ENCODE measurements at places on chromosomes 5 and 9.

GRCh38 chr9:72534931-72535330 lies 13.5 kb downstream of the TMC1 start:
- no peak for DNase-seq

DNA sequence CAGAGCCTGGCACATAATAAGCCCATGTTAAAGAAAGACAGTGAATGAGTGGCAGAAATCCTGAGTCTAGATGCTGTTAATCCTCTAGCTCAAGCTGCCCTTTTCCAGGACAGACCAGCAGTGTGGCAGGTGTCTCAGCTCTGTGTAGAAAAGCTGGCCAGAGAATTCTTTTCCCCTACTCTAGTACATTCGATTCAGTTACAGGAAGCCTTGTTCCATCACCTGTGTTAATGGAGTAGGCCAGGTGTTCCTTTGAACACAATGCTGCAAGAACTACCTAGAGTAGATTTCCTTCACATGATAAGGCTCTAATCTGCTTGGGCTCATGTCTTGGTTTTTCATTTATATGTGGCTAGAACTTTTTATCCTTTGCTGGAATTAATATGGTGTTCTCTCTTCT lies 52.5 kb downstream of the NUP214 start:
- no peak for DNase-seq

DNA sequence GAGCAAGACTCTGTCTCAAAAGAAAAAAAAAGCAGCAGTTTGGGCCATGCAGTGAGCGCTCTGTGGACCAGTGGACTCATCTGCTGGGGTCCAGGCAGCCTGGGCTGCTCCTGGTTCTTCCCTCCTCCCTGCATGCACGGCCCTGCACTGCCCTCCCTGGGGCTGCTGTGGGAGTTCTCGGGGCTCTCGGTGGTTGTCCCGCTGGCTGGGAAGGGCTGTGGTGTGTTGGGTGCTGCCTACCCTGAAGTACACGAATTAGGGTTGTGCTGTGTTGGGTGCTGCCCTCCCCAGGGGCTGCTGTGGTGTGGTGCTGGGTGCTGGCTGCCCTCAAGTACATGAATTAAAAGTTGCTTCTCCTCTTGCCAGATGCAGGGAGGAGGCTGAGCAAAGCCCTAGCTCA lies 18.3 kb upstream of the CLPTM1L start:
- DNase-seq, result no peak

DNA sequence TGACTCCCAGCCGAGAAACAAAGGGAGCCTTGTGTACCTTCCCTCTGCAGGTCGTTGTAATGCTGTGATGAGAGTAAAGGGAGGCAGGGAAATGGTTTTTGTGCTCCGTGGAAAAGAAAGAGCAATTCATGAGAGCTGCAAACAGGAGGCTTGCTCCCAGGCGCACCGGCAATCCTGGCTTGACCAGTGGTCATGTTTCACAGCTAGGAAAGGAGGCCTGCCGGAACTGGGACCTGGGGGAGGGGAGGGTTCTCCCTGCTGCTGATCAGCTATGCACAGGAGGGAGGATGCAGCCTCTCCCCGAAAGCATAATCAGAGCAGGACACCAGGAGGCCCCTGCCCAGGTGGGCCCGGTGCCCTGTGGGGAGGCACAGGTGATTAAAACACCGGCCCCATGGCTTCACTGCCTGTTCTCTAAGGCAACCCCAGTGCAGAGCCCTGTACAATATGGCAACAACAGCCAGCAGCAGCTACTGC lies 131.3 kb downstream of the ZDHHC21 start:
- DNase-seq, result no peak

DNA sequence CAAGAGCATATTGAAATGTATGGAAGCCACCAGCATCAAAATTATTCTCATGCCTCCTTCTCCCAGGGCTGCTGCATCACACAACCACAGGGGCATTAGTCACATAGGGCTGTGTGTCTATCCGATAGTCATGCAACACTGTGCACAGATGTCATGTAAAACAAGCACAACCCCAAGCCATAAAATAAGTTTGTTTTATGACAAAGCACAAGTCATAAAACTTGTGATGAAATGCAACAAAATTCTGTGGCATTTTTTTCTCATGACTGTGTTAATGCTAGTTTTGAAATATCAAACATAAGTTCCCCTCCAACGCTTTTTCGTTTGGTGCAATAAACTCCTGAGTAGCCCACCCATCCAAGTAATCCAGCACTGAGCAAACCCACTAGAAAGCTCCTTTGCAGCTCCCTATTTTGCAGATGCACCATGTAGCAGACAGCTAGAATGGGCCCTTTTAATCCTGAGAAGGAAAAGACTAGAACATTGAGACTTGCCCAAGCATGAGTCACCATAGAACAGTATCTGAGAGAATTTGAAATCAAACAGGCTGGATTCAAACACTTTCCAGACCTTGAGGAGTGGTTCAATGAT lies 93.3 kb upstream of the ZNF366 start:
- no peak for DNase-seq

DNA sequence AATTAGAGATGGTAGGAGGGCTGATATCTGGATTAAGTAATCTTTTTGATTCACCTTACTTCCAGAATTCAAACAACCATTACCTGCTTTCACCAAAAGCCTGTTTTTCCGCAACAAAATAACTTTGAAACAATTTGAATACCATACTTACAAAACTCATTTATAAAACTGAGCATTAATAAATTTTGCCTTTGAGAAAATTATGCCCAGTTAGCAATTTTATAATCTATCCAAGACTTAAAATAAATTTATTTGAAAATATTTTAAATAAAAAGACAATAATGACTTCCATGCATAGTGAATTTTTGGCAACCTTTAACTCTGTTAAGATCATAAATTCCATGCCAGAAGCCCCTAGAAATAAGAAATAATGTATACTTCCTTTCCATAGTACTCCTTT lies 71.3 kb upstream of the FTMT start:
- no peak for DNase-seq

DNA sequence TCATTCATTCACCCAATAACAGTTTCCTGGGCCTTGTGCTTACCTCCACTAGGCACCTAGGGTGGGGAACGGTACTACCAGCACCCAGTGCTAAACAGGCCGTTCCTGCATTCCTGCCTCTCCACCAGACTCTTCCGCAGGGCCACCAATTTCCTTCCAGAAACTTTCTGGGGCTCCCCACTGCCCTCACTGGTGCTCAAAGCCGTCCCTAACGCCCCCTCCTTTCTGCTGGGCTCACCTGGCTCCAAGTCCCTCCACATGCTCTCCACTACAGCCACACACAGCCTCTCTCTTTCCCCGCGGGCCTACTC lies 1.4 kb downstream of the PHF19 start:
- no peak for DNase-seq

GRCh38 chr5:15993919-15994318 lies 185.7 kb downstream of the MARCHF11 start:
- DNase-seq, result no peak

GRCh38 chr9:121210536-121210935 lies 8.9 kb upstream of the RAB14 start:
- no peak for DNase-seq

DNA sequence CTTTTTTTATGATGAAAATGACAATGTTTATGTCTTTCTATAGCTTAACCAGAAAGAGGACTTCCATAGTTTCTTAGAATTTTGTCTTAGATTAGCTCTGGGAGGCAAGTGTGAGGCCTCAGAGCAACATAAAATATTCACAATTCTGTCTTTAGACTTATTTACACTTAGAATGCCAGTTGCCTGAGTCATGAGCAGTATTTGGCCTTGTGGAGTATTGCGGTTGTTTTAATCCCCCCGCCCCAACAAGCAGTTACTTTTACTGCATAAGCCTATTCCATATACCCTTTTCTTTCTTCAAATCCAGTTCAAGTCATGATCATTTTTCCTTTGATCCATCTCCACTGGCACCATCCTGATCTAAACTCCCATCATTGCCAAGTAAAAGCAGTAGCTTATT lies 198.0 kb upstream of the EGFLAM start:
- no peak for DNase-seq

DNA sequence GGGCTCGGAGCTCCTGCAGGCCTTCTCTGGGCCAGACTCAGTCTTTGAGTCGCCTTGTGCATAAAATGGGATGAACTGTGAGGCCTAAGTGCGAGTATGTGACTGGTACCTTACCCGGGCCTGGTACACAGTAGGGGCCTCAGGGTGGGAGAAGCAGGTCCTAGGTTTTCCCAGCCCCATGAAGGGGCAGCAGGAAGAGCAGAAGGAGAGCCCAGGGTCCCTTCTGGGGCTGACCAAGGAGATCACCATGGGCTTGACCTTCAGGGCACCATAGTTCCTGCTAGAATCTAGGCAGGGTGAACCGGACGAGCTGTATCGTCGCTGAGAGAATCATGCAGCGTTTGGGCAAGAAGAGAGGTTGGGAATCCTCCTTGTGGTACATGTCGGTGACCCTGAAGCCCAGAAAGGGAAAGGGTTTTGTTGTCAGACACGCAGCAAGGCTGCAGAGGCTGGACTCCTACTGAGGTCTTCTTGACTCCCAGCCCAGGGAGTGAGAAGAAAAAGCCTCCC lies 373 bp upstream of the PHYKPL start:
- DNase-seq, result no peak

DNA sequence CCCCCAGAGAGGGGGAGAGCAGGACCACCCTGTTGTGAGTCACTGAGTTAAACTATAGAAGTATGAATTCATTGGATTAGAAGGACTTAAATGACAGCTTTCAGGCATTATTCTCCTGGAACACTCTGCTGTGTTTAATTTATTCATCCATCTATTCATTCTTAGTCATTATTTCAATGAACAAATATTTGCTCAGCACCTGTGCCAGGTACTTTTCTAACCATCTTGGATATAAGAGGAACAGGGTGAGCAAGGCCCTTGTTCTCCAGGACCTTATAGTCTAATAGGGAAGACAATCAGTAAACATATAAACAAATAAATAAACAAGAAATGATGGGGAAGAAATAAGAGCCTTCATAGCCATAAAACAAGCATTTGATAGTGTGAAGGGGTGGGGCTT lies 483.9 kb upstream of the BRINP1 start:
- no peak for DNase-seq

- no peak for DNase-seq
Observed at GRCh38 chr9:131554087-131554842, 8.9 kb downstream of the PRRT1B start.

DNA sequence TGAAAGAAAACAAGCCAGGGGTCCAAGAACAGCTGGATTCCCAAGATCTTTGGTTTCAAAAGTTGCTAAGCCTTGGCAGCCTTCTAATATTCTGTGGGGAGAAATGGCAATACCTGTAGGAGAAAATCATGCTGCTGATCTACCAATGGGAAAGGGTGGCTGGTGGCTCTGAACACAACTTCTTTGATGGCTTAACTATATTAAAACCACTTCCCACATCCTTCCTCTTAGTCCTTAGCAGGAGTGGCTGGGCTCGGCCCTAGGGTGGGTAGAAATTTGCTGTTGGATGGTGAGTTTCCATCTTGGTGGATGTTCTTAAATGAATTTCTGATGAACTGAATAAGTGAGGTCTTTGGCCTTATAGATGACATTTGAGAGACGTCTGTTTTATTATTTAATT lies 19.5 kb upstream of the FBXL7 start:
- no peak for DNase-seq

- DNase-seq, result no peak
Observed at GRCh38 chr5:3007577-3007976, 256.1 kb upstream of the IRX2 start.

DNA sequence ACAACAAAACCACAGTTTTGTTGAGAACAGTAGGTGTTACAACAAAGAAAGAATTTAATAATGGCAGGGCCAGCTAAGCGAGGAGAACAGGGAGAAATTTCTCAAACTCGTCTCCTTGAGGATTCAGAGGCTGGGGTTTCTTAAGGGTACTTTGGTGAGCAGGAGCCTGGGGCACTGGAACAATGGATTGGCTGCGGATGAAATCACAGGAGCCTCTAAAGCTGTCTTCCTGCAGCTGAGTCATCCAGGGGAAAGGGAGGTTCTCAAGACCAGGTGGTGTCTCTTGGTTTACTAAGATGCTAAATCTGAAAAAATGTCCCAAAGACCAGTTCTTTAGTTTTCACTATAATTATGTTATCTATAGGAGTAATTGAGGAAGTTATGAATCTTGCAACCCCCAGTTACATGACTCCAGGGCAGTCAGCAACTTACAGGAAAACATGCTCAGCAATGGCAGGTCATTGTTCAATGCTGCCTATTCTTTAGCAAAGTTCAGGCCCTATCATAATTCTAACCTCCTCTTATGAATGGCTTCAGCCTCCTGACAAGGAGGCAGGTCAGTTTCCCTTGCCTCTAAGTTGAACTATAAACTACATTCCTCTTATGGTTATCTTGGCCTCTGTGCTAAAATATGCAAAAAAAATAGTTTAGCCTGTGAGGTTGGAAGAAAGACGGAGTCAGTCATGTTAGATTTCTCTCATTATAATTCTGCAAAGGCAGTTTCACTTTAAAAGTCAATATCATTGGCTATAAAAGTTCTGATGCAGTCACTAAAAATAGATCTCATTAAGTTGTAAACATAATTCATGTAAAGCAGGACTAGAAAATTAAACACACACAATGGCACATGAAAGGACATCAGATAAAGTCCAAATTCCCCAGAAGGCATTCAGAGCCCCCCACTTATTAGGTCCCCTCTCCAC lies 63.3 kb upstream of the CKS2 start:
- no peak for DNase-seq

- no peak for DNase-seq
Observed at GRCh38 chr9:88197781-88198340, 59.6 kb upstream of the SPATA31C2 start.

GRCh38 chr9:106920701-106921283 lies 57.8 kb downstream of the ZNF462 start:
- no peak for DNase-seq

DNA sequence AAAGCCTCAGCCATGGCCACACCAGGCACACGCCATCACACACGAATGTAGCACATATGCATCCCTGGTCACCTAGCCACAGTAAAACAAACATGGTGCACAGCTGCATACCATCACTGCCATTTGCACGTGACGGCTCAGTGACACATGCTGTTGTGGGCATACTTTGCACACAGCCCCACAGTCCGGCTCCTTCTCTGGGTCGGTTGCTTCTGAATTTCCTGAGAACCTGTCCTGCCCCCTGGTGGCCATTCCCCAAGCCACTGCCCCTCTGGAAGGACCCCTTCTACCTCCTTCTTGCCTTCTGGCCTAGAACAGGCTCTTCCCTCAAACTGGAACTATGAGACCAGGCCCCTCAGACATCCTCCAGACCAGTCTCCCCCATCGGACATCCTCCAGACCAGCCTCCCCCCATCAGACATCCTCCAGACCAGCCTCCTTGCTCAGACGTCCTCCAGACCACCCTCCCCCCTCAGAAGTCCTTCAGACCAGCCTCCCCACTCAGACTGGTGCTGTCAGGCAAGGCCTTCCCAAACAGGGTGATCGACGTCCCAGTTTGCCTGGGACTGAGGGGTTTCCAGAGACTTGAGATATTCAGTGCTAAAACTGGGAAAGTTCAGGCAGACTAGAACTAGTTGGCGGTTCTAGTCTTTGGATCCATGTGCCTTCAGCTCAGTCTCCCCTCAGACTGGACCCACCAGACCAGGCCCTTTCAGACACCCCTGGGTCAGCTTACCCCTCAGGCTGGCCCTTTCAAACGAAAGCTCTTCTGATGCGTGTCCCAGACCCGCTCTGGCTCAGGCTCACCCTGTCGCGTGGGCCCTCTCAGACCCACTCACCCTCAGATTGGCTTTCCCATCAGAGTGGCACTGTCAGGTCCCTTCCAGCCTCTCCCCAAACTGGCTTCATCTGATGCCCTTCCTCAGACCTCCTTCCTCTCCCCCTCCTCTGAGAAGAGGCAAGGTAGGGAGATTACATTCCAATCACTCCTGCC lies 24.3 kb upstream of the ENHO start:
- DNase-seq, result peak; percentile 31

Measured in stimulated activated CD4-positive, alpha-beta T cell treated with anti-CD3 and anti-CD28 coated beads, Interleukin-1b, Interleukin-23, amount 100 ng/mL, for 1 hour (primary cell).